Activated CD4-positive, alpha-beta T cell treated with anti-CD3 and anti-CD28 coated beads for 48 hours (primary cell): ENCODE measurements at places on chromosomes 12 and 14.

DNA sequence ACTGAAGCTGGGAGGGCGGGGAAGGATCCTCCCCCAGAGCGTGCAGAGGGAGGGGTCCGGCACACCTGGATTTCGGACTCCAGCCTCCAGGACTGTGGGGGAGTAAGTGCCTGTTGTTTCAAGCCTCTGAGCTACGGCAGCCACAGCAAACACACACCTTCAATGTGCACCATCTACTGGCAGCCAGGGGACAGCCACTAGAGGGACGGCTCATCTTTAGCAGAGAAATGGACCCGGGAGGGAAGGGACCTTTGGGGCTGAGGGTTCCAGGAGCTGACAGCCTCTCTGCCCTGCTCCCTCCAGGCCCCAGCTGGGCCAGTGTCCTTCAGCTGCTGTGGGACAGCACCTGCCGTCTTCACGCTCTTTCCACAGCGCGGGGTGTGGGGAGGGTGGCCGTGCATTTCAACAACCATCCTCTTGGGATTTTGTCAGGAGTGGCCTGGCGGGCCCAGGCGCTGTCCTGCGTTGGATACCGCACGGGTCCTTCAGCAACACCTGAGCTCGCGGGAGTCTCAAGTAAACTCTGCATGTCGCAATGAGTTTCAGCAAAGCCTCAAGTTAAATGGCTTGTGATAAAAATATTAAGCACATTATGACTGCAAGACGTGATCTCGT lies 209.2 kb upstream of the C14orf180 start:
- DNase-seq: no peak

- peak; percentile 35 for DNase-seq
Observed at GRCh38 chr14:96698960-96699539, 98.1 kb upstream of the VRK1 start.

GRCh38 chr12:43103866-43104265 lies 448.1 kb downstream of the ADAMTS20 start:
- no peak for DNase-seq

DNA sequence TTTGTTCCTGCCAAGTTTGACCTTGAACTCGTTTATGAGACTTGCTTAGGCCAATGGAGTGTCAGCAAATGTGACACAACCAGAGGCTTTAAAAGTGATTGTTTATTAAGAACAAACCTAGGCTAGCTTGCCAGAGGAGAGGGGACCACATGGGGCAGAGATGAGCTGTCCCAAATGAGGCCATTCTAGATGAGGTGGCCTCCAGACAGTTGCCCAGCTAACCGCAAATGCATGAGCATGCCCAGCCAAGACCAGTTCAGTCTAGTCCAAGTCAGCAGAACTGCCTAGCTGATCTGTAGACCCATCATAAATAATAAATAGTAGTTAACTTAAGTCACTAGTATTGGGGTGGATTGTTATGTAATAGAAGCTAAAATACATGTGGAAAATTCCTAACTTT lies 172.8 kb upstream of the DYRK2 start:
- no peak for DNase-seq

- DNase-seq: no peak
Observed at GRCh38 chr12:13670285-13670866, 311.0 kb downstream of the GRIN2B start.
